Mammary epithelial cell (primary cell): ENCODE measurements at places on chromosomes 13 and 19.

DNA sequence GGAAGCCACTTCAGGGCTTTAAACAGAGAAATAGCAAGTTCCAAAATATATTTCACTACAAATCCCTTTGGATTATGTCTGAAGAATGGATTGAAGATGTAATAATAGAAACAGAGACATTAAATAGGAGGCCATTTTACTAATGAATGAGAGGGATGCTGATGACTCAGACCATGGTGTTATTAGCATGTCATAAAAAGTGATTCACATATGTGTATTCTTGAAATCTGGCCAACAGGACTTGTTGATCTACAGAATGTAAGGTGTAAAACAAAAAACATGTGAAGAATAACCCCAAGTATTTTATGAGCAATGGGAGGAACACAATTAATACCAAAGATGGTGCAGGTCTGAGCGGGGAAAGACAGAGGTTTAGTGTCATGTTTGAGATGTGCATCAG is 873.7 kb downstream of the SLITRK5 start:
- no peak for DNase-seq

- DNase-seq, result no peak
Observed at GRCh38 chr13:99313501-99313900, 6.3 kb upstream of the GPR183 start.

DNA sequence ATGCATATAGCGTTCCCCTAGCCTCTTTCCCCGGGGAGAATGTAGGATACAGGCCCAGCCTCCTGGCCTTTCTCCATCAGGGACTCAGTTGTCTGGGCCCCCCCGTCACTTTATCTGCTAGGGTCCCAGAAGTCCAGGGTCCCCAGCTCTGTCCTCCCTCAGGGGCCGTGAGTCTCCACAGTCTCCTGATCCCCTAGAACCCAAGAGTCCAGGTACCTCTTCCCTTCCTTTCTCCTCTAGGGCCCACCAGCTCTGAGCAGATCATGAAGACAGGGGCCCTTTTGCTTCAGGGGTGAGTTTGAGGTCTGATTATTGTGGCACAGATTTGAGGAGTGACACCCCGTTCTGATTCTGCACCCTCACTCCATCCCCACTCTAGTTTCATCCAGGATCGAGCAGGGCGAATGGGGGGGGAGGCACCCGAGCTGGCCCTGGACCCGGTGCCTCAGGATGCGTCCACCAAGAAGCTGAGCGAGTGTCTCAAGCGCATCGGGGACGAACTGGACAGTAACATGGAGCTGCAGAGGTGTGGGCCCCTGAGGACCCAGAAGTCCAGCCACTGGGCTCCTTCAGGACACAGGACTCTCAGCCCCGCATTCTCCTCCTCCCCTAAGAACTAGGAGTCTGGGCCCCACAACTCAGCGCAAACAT is 758 bp downstream of the BAX start:
- DNase-seq, result no peak

GRCh38 chr13:28557725-28558520 is 63.0 kb upstream of the FLT1 start:
- DNase-seq, result no peak

GRCh38 chr19:43638214-43638994 is 1.2 kb downstream of the CADM4 start:
- no peak for DNase-seq

DNA sequence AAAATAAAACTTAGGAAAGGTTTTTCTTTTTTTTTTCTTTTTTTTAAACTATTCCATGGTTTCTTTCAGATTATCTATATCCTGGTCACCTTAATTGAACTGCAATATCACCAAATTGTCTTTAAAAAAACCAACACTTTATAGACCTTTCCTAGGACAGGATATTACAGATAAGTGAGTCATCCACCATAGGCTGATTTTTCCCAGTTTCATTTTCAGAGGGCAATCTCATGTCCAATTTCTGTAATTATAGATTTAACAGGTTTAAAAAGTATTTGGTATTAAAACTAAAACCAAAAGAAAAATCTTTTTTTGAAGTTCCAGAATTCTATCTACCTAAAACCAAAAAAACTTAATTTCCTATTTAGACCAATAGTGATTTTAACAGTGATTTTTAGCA is 13.2 kb downstream of the SPART start:
- peak; percentile 38 for DNase-seq

- peak; percentile 88 for DNase-seq
Observed at GRCh38 chr13:34863360-34864135, 78.5 kb upstream of the NBEA start.

GRCh38 chr19:31979949-31980670 is 365.3 kb upstream of the ZNF507 start:
- DNase-seq, result no peak

DNA sequence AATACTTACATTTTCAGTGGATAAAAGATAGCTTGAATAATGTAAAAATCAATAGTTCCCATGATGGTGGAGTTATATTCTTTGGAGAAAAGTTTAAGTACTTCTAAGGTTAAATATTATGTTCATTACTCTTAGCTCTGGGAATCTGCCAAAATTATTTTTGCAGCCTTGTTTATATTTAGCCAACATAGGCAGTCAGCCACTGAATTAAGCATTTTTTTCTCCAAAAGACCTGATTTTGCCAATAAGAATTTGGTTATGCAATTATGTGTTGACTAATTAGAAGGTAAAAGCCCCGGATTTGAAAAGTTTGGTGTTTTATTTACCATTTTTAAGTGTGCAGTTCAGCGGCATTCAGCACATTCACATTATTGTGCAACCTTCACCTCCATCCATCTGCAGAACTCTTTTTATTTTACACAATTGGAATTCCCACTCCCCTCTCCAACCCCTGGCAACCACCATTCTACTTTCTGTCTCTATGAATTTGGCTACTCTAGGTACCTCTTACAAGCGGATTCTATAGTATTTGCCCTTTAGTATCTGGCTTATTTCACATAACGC is 90.1 kb upstream of the C1QTNF9B start:
- DNase-seq, result no peak

- no peak for DNase-seq
Observed at GRCh38 chr19:42152910-42153671, 20.8 kb upstream of the POU2F2 start.

DNA sequence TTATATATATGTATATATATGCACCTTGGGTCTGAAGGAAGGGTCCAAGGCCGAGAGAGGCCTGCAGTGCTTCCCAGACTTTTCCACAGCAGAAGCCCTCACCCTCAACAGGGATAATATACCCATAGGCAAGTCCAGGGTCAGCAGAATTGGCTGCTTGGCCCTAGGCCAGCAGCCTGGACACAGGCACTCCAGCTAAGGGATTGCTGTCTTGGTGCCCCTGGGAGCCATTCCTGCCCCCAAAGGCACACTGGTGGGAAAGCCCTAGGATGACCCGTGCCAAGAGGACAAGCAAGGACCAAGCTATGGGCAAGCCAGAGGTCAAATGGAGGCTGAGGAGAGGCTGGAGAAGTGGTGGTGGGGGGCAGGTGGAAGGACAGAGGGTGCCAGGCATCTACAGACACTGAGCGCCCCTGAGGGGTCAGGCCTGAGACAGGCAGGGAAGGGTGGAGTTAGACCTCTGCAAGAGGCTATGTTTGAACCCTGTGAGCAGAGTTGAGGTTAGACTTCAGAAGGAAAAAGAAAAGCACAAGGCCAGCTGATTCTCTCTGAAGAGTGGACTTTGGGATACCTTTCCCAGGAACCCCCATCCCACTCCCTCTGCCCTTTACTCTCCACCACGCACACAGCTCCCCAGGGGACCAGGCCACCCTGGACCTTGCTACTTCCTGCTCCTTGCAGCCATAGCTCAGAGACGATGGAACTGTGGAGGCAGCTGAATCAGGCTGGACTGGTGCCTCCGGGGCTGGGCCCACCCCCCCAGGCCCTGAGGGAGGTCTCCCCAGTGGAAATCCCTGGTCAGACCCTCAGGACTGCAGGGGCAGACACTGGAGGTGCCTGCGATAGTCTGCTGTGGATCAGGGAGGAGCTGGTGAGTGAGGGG is at the start of gene ERICH4:
Gene ERICH4 (plus strand): TSS at position 684 of the 883 bp plus-strand sequence. CDS start 14 bp downstream, at position 698.
- DNase-seq, result no peak

DNA sequence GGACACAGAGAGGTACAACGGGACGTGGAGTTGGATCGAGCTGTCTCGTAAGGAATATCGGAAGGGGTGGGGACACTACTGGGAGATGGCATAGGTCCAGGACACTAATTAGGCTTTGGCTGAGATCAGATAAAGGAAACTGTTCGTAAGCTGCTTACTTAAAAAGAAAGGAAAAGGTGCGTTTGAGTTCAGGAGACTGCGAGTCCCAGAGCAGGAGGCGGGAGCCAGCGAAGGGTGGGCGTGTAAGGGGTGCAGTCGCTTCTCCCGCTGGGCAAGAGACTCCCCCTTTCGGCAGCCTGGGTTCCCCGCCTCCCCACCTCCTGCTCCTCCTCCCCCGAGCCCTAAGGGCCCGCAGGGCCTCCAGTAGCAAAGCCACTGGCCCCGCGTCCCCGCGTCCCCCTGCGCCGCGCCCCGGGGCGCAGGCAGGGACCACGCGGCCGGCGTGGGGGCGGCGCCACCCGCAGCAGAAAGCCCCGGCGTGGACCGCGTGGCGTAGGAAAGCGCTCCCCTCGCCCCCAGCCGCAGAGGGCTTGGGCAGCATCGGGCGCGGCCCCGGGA is 547 bp downstream of the ABCC4 start:
- peak; percentile 40 for DNase-seq

- DNase-seq, result peak; percentile 19
Observed at GRCh38 chr13:47945738-47946137, 55.3 kb downstream of the SUCLA2 start.
